ENCODE measurements at places on chromosomes 2 and 18.

DNA sequence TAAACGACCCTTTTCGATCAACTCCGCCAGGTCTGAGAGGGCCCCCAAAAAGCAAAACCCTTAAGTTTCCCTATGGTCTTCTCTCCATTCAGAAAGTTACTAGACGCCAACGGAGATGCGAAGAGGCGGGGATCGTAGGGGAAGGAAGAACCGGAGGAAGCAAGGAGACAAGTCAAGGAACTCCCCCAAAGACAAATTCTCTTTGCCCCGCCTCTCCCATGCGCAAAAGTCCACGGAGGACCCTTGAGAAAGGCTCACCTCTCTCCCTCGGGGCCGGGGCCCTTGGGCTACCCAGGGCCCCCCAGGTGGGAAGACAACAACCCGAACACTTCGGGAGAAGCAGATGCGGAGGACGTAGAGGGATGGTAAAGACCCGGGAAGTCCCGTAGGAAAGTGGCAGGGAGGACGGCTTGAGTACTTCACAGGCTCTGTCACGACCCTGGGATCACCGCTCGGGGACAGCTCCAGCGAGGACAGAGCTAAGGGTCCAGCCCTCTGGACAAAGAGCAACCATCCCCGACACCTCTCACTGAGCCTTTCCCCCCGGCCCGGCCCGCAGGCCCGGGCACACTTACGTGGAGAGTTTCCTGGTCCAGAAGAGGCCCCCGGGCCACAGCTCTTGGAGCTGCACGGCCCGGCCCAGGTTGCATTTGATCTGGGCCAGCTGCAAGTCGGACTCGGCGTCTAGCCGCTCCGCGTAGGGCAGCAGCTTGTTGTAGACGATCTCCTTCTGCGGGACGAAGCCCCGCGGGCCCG lies 647 bp downstream of the PSME4 start:
- DNase-seq = no peak

- DNase-seq = no peak
These were observed 36.0 kb upstream of the YPEL5 start for GRCh38 chr2:30110773-30111172.

DNA sequence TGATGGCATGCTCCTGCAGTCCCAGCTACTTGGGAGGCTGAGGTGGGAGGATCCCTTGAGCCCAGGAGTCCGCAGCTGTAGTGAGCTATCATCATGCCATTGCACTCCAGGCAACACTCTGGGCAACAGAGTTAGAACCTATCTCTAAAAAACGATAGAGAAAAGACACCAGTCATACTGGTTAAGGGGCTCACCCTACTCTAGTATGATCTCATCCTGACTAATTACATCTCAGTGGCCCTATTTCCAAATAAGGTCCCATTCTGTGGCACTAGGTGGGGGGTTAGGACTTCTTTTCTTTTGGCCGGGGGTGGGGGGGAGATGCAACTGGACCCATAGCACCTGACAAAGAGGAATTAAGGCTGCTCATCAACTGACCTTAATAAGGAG lies 163.2 kb upstream of the NCK2 start:
- no peak for DNase-seq

- no peak for DNase-seq
These were observed 449.4 kb upstream of the SLC14A2 start for GRCh38 chr18:45165871-45166270.

GRCh38 chr18:2881088-2881839 lies 34.5 kb downstream of the EMILIN2 start:
- DNase-seq = peak; percentile 86

DNA sequence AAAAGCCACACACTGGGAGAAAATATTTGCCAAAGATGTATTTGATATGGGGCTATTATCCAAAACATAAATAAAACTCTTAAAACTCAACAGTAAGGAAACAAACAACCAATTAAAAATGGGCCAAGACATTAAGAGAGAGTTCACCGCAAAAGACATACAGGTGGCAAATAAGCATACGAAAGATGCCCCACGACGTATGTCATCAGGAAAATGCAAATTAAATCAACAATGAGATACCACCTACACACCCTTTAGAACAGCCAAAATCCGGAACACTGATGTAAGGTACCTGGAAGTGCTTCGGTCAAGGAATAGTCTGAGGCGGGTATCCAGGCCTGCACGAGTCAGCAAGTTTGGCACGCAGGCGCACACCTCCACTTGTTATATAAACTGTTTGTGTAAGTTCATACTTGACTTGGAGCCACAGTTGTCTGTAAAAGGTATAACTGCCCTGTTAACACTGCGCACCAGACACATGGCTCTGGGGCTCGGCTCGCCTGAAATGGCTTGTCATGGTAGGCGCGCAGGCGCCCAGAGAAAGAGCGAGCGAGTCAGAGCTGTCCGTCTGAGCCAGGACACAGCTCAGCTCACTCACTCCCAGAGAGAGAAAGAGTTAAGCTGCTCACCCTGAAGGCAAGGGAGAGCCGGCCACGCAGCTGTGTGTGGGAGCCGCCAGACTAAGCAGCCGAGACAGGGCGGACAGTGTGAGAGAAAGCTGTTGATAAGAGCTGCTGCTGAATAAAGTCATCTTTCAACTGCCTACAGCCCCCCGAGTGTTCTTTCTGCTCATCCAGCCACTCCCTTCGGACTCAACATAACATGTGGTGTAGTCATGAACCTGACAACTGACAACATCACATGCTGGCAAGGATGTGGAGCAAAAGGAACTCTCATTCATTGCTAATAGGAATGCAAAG lies 87.3 kb downstream of the HNRNPLL start:
- DNase-seq = no peak

GRCh38 chr18:49071778-49072177 lies 121.0 kb upstream of the SMAD7 start:
- DNase-seq = no peak

- DNase-seq = no peak
These were observed 1.7 kb downstream of the PRELID3A start for GRCh38 chr18:12409469-12409868.

All from left forelimb (tissue), 1 donor.